Hematopoietic multipotent progenitor cell treated with erythropoietin and hydrocortisone succinate and interleukin-3 and kit ligand, for 17 days (in vitro differentiated cells): ENCODE measurements at places on chromosomes 3 and 15.

GRCh38 chr15:52294881-52295420 is 653 bp downstream of the MYO5C start:
- DNase-seq = no peak

GRCh38 chr3:188947401-188948280 is 224.1 kb upstream of the TPRG1 start:
- DNase-seq = no peak

DNA sequence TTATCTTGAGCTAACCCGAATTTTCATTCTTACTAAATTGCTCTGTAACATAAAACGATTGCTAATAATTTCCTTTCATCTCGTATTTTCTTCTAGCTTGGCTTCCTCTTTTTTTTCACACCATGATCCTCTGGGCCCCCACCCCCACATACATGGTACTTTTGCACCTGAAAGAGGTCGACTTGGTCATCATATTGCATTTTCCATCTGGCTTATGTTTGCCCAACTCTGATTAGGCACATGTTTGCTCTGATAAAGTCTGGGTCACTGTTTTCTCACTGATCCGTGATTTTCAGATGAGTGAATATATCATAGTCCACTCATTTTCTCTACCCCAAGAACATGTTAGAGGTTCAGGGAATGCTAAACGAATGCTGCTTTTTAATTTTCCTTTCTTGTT is 49.5 kb downstream of the ARRDC4 start:
- DNase-seq = no peak

- DNase-seq = no peak
Observed at GRCh38 chr3:47482366-47482765, 6.6 kb upstream of the SCAP start.

GRCh38 chr3:5348229-5348902 is 160.9 kb downstream of the EDEM1 start:
- DNase-seq = no peak

DNA sequence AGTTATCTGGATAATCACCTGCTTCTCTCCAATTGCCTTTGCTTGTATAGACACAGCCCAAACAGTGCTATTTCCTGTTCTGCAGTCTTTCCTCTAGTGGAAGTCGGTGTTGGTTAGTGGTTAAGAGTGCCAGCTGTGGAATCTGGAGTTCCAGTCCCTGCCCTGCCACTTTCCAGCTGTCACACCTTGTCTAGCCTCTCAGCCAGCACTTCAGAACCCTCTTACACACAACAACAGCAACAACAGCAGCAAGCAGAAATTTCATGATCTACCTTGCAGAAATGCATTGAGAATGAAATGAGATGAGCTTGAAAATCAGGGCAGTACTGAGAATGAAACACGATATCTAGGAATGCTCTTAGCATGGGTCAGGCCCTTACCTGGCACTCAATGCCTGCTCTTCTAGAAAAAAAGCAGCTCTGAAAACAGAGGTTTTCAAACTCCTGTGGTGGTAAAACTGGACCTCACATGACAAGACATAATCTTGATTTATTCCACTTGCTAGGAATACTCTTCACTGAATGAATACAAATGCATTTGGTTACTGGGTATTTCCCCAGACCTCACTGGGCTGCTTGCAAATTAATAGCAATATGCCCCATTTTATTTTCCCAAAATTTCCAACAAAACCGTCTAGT is 3.3 kb upstream of the WNT5A start:
- no peak for DNase-seq

GRCh38 chr3:66497985-66498671 is 2.7 kb downstream of the LRIG1 start:
- no peak for DNase-seq

DNA sequence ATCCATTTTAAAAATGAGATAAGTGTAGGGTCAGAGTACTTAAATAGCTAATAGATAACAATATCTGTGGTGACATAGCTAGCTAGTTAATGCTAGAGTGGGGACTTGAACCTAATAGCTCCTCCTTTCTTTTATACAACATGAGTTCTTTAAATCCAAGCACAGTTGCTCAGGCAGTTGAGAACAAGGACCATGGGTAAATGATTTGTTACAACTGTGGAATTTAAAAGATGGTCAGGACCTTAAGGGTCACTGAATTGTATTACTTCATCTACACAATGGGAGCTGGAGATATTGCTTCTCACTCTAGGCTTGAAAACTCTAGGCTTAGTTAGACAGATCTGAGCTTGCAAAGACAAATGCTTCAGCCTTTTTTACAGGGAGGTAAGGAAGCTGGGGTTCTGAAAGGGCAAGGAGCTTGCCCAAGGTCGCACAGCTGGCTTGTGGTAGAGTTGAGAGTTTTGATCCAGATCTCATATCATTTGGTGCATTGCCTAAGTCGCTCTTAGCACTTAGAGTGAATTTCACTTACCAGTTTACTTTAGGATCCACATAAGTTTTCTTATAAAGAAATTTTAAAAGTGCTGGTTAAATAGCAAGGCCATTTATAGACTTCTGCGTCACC is 90.2 kb downstream of the EDEM1 start:
- no peak for DNase-seq

DNA sequence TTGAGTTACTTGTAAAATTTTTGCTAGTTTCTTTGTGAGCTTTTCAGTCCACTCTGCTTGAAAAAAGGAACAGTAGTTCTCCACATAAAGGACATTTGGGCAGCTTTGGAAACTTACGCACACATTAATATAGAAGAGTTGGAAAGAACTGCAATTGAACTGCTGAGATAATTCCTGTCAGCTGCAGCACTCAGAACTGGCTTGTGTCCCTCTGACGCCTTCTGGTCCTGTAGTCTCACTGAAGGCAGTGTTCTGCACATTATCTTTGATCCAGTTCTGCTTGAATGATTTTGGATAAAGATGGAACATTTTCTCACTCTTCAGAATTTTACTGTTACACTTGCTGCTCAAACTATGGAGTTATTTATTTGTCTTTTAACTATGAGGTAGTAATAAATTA is 901.9 kb downstream of the OTOL1 start:
- no peak for DNase-seq

GRCh38 chr3:98734735-98735134 is 28.4 kb upstream of the ST3GAL6 start:
- no peak for DNase-seq

- DNase-seq = no peak
Observed at GRCh38 chr3:47006145-47006651, 26.7 kb downstream of the NBEAL2 start.

DNA sequence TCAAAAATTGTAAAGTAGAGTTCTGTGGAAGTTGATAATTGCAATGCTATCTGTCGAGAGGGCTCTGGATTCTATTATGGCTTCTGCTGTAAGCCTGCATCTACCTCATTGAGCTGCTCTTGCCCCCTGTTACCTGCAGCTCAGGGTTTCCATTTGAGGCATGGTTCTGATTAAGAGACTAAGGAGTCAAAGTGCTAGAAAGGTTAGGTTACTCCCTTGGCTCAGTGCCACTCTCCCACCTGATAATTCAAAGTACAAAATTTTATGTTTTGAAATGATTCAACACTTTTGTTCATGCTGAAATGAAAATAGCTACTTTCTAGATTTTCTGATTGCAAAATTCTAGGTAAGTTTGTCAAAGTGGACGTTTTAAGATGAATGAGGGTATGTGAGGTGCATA is 220.5 kb upstream of the SATB1 start:
- DNase-seq = no peak

DNA sequence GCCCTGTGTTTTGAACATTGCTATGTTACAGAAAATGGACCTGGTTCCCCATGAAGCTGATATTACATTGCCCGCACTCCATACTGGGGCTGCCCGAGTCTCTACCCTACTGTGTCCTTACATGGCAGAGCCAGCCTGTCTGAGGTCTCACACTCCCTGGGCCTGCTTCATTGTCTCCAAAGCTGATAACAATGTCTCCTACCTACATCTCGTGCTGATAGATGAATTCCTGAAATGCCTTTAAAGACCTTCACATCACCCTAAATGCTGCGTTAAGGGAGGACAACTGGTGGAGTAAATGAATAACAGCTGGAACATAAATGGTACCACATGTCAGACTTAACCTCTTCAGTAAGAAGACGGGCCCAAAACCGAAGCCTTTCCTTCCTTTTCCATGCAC is 62.9 kb upstream of the PTX3 start:
- no peak for DNase-seq

- DNase-seq = no peak
Observed at GRCh38 chr3:15809313-15809712, 11.5 kb upstream of the ANKRD28 start.

- DNase-seq = no peak
Observed at GRCh38 chr3:23333633-23334032, 130.5 kb downstream of the UBE2E2 start.

DNA sequence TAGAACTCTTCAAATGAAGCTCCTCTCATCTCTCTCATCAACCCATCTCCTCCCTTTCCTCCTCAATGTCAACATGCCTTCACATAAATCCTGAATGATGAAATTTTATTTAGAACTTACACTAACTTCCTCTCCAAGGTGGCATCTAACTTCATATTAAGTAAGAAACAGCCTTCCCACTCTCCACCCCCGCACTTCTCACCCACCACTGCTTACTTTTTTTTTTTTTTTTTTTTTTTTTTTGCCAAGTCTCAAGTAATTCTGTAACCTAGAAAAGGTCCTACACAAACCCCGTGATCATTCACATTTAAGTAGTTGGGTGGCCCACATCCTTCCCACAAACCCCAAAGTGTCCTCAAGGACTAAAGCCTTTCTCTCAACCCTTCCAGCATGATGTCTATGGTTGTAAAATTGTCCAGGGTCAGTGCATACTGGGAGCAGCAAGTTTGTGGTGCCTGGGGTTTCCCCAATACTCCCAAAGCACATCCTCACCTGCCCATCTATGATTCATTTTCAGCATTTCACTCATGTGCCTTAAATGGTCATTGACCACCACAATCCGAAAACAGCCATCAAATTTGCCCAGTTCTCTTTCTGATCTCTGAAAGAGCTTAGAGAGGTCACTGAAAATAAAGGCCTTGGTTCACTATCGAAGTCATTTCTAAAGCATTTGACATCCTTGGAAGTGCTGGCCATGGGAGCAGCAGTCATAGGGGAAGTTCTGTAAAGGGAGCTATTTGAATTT is 47.2 kb downstream of the CD86 start:
- no peak for DNase-seq

GRCh38 chr3:103960819-103961218 is 1405.9 kb upstream of the ALCAM start:
- DNase-seq = no peak

DNA sequence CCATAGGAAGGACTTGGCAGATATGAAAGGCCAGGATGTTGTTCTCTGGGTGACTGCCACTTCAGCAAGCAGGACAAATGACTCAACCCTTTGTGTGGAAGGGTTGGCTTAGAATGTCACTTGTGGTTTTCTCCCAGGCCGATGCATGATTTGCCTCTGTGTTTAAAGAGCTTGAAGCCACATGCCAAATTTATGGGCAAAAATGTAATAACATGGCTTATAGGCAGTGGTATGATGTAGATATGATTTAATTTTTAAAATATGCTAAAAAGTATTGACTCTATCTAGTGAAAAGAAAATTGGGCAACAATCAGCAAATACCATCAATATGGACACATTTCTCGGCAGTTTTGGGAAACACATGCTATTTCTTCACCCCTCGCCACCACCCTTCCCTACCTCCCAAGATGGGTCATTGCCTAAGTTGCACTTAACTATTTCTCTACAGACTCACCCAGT is 114.6 kb downstream of the CYP19A1 start:
- DNase-seq = no peak

DNA sequence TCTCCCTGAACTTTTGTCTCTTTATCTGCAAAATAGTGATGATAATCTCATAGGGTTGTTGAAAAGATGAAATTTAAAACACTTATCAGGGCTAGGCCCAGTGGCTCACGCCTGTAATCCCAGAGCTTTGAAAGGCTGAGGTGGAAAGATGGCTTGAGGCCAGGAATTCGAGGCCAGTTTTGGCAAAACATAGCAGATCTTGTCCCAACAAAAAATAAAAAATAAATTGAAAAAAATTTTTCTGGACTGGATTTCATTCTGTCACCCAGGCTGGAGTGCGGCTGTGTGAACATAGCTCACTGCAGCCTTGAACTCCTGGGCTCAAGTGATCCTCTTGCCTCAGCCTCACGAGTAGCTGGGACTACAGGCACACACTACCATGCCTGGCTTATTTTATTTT is 29.6 kb downstream of the LMLN start:
- DNase-seq = no peak

DNA sequence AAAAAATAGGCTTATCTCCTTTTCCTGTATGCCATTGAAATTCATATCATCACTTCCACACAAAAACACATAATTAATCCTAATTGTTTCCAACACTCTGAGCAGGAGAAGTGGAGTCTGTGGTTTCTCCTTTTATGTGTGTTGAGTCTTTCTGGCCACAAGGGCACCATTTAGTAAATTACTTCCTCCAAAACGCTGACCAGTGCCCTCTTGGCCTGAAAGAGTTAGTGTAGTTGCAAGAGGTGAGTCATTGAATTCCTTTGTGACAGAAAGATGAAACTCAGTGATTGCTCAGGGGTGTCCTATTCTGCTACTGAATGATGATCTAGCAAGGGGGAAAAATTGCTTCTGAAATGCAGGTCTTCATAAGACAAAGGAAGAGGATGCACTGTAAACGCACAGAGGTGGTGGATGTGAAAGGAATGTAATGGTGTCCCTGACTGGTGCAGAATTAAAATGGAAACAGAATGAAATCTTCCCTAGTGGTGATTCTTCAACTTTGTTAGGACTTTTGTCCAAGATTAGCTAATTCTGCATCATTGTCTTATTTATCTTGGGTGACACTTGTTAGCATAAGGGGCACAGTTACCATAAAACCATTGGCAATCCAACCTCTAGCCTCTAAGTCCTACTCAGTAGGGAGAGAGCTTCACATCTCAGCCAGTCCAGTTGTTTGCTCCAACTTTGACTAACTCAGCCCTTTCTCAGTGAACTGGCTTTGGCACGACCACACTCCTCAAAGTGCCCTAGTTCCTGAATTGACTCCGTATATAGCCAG is 208.4 kb upstream of the NANOGP8 start:
- no peak for DNase-seq

DNA sequence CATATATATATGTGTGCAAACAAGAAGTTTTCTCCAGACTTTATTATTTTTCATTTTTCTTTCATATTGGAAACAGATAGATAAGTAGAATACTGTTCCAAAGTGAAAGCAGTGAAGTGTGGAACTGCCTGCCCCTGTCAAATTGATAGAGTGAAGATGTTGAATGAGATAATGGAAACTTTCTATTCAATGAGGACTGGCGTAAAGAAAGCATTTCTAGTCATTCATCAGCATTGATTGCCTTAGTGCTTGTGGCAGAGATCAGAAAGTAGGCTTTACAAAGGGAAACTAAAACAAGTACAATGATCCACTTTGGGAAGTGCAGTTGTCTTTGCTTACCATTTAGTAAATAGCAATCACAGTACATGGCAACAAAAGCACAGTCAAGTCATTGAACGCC is 300.0 kb downstream of the CADM2 start:
- no peak for DNase-seq

DNA sequence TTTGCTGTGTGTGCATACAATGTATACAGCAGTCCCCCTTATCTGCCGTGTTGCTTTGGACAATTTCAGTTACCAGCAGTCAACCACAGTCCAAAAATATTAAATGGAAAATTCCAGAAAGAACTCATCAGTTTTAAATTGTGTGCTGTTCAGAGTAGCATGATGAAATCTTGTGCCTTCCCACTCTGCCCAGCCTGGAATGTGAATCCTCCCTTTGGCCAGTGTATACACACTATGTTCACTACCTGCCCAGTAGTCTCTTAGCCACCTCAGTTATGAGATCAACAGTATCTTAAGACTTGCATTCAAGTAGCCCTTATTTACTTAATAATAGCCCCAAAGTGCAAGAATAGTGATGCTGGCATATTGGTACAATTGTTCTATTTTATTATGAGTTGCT is 133.6 kb upstream of the ABHD17C start:
- DNase-seq = no peak
